Activated naive CD4-positive, alpha-beta T cell treated with anti-CD3 and anti-CD28 coated beads for 36 hours (primary cell): ENCODE measurements at places on chromosomes 7 and 10. TPM values are rescaled to one million over a fixed set of nuclear protein-coding genes. Genes with fewer than 3 reads are reported as not detected.

GRCh38 chr10:77600640-77601039, 37.0 kb downstream of the KCNMA1 start:
- H3K27me3 ChIP-seq, result peaks cover 3% of the 10 kb centered on the region
- H3K4me3 ChIP-seq, result no peak overlapping the region
- H3K27ac ChIP-seq, result no peak overlapping the region
- H3K4me1 ChIP-seq, result no peaks in the 10 kb centered on the region
- no peak for DNase-seq

DNA sequence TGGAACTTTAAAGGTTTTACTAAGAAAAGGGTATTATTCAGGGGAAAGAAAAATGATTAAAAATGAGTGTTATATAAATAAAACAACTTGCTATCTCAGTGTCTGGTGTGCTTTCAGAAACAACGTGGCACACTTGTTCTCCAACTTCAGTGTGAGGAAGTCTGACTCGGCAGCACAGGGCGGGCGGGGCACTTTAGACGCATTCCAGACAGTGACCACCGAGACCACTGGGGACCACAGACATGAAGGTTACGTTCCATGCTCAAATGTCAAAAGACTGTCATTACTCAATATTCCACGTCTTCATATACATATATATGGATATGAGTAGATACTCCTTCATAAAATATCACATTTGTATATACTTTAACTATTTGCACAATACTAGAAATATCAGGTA, 87.0 kb downstream of the LARP4B start:
- H3K36me3 ChIP-seq, result peaks cover 28% of the 10 kb centered on the region
- no peak overlapping the region for H3K27ac ChIP-seq
- H3K27me3 ChIP-seq, result no peaks in the 10 kb centered on the region
- DNase-seq, result no peak
- H3K4me3 ChIP-seq, result no peak overlapping the region

GRCh38 chr10:61902445-61903220, 1.1 kb downstream of the ARID5B start:
- peaks cover 46% of the 10 kb centered on the region for H3K36me3 ChIP-seq
- DNase-seq, result peak; percentile 72
- H3K27ac ChIP-seq, result peak overlapping the region; percentile 100
- peak overlapping the region; percentile 99 for H3K4me3 ChIP-seq
- no peaks in the 10 kb centered on the region for H3K27me3 ChIP-seq

DNA sequence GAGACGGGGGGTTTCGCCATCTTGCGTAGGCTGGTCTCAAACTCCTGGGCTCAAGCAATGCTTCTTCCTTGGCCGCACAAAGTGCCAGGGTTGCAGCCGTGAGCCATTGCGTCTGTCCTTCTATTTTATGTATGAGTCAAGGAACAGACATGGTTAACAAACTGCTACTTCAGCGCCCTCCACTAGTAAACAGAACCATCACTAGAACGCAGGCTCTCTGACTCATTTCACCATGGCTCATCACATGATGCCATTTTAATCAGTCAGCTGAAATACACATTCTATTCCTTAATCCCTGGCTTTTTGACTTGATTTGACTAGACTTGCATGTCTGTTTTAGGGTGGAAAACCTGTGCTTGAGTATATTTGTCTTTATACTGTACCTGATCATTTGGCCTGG, 41.3 kb downstream of the CELF2 start:
- no peaks in the 10 kb centered on the region for H3K27me3 ChIP-seq
- no peak overlapping the region for H3K4me3 ChIP-seq
- H3K4me1 ChIP-seq, result no peaks in the 10 kb centered on the region
- H3K27ac ChIP-seq, result no peak overlapping the region

The IFIT1B gene
- not detected for total RNA-seq

The PNLIPRP3 gene
- total RNA-seq, result not detected

The IL6 gene
- total RNA-seq, result 4.0 TPM
